ENCODE measurements at places on chromosomes 12 and 14.
A peak's percentile ranks its signal among the peaks of the same experiment; 100 is the strongest.

- no peak for DNase-seq
Measured at GRCh38 chr14:20748439-20748838, 2.8 kb downstream of the EDDM3A start.

DNA sequence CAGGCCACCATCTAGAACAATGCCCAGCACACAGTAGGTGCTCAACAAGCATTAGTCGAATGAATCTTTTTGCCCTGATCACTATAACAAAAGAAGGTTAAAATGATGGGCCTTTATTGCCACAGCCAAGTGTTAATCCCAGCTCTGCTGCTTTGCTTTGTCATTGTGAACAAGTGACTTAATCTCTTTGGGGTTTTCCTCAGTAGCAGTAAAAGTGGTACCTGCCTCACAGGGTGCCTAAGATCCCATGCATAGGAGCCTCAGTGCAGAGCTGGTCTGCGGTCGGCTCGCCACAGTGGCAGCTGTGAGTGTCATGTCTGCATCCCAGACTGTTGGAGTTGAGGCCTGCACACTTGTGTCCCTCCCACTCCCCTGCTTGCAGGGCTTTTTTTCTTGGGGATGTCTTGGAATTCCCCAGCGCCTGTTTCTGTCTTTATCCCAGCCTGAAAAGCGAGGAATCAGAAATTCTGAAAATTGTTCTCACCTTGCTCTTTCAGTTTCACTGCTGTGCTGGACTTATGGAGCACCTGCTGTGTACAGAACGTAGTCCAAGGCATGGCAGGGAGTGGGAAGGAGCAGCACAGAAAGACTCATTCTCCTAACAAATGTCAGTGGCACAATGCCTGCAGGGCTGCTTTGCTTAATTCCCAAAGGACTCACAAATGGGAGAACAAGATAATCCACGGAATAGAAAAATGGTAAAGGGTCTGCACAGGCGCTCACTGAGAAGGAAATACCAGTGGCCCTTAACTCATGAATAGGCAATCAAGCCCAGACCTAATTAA, 90.8 kb downstream of the EML1 start:
- DNase-seq: no peak

DNA sequence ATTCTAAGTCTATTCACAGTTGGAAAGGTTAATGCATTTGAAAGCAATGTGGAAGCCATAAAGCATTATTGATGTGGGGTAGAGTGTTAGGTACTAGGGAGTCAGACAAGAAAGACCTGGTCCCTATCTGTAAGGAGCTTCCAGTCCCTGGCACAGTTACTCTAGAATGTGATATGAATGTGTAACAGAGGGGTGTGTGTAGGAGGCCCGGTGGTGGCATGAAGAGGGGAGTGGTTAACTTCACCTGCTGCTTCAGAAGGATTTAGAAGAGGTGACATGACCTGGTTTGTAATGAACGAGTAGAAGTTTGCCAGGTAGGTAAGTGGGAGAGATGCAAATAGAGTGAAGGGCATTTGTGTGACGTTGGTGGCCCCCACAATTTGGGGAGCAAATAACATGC, 15.1 kb upstream of the GALNT6 start:
- no peak for DNase-seq

DNA sequence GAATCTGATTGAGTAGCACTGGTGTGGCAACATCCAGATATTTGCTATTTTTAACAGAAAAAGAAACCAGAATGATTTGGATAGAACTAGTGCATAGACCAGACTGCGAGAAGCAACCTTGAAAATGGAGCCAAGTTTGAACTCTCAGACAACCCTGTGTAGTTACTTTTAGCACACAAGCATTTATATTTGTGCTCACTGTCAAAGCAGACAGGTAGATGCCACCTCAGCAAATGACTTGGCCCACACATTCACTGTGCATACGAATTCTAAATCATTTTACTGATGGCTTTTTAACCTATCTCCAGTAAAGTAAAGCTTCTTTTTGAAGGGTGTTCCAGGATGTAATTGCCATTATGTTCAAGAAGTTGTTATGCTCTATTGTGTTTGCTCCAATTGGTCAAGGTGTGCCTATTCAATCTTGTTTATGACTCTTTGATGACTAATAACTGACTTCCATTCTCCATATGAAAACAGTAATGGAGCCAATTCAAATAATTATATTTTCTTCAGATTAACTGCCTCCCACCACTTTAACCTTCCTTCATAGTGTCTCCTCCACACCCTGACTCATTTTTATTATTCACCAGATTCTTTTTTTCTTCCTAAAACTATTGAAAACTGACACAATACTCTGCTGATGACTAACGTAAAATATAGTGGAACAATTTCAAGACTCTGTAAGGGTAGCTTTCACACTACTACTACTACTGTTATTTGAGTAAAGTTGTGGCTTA, 138.5 kb downstream of the CCER1 start:
- DNase-seq: no peak

- no peak for DNase-seq
Measured at GRCh38 chr14:90545966-90546751, 149.3 kb downstream of the CALM1 start.

- no peak for DNase-seq
Measured at GRCh38 chr14:89269404-89269803, 147.6 kb downstream of the FOXN3 start.

DNA sequence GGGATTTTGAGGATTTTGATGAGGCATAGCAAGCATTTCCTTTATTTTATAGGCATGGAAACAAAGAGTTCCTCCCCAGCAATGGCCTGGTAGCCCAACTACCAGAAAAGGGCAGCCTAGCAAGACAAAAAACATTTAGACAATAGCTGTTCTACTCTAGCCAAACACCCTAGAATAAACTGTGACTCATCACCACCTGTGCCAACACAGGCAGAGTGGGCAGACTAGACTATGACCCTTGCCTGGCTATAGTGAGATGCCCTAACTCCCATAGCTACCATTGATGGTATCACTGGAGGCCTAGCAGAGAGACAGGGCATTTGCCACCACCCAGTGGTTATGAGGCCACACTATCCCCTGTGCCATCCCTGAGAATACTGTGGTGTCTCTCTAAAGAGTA, 15.5 kb upstream of the CCER1 start:
- DNase-seq: no peak

DNA sequence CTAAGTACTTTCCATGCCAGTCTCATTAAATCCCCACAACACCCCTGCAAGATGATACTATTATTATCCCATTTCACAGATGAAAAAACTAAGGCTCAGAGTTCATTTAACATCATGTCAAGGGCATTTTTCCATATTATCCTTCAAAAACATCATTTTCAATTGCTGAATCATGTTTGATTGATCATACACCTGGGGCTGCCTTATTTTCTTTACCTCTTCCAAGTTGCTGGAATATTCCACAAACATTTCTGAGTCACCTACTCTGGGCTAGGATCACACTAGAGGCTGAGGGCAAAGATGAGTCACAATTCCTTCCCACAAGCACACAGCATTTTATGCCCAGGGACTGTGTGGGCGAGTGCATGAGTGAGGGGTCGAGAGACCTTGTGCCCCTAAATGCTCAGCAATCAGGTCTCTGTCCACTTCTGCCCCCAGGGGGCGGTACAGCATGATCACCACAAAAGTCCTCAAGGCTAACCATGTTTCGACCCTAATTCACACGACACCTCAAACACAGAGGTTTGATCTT, 14.1 kb upstream of the TMEM119 start:
- peak; percentile 50 for DNase-seq

DNA sequence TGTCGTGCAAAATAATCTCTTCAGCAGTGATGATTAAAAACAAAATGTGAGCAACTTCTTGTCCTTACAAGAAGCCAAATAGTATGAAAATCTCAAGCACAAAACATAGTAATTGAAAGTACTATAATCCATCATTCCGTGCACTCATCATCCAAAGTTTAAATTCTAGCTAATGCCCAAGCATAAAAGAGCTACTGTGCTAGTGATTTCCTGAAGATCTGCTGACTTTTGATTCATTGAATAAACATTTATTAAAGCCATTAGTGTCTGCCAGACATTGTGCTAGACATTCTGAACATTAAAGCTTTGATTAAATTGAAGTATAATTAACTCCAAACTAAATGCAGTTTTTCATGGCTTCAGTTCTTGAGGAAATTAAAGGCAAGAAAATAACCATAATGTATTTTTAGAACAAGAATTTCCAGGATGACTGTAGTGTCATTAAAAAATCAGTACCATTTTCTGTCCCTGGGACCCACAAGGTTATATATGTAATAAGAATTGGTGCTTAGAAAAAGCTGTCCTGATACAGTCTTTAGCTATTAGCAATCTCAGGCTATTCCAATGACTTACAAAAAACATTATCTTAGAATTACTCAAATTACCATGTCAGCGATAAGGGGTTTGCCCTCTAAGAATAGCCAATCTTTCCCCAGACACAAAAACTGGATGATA, 71.7 kb downstream of the CMAS start:
- DNase-seq: no peak

GRCh38 chr12:69886715-69887114, 61.7 kb downstream of the MYRFL start:
- DNase-seq: no peak

DNA sequence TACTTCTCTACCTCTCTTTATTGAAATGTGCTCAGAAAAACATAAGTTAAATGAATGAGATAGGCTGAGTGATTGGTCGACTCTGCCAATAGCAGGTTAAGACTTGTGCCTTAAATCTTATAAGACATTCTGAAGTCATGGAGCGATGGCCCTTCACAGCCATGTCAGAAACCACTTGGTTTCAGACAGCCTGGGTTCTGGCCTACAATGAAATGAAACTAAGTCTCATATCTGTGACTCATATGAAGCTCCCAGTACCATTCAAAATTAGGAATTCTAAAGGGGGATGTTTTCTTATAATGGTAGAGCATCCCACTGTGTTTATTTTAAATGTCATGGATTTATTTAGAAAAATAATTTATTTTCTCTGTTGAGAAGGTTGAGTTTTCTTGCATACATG, 42.6 kb downstream of the PLXNC1 start:
- no peak for DNase-seq

GRCh38 chr12:124190312-124191023, 104.4 kb upstream of the RFLNA start:
- DNase-seq: no peak

DNA sequence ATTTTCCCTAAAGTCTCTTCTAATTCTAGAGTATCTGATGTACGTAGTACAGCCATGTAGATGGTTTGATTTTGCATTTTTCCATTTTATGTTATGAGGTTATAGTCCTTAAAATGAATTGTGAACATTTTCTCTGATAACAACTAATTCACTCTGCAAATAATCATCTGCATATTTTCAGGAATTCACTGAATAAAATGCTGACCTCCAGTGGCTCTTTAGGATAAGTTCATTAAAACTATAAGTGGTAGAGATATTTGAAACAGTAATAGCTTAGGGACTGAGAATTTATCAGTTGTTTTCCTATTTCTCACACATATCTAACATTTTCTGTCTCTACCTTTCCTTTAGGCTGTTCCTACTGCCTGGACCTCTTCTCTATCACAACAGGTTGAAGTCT, 4.4 kb downstream of the MSRB3 start:
- no peak for DNase-seq

DNA sequence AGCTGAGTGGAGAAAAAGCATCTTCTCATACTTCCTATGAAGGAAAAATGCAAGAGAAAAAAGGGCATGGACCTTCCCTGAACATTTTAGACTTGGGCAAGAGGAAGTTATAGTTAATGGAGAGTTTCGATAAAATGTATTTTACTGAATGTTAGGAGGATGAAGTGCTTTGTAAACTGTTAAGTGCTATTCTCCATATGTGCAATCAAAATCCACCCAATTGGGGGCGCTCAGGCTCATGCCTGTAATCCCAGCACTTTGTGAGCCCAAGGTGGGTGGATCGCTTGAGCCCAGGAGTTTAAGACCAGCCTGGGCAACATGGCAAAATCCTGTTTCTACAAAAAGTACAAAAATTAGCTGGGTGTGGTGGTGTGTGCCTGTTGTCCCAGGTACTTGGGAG, 1.9 kb upstream of the CNPY2 start:
- DNase-seq: no peak

DNA sequence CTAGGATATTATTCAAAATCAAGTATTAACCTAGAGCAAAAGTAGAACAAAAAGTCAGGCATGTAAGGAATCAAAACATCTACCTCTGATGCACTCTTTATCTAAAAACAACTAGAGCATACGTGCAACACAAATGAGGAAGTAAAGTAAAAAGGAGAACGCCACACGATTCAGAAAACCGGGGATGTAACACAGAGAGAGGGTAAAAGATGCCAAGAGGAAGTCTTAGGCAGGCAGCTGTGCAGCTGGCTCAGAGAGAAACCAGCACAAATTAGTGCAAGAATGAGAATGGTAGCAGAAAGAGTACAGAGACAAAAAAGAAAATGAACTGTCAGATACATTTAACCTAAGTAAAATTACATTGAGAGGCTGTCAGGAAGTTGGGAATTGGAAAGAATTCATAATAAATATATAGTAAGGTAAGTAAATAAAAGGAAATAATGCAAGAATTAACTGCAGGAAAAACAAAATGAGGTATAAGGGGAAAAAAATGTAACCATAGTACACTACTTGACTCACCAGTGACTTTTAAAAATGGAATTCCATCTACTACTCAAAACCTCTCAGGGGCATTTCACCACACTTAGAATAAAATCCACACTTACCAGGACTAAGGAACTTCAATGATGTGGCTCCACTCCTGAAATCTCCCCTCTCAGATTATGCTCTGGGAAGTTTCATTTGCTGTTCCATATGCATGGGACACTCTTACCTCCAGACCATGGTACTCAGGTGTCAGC, 17.1 kb downstream of the BCAT1 start:
- DNase-seq: no peak

DNA sequence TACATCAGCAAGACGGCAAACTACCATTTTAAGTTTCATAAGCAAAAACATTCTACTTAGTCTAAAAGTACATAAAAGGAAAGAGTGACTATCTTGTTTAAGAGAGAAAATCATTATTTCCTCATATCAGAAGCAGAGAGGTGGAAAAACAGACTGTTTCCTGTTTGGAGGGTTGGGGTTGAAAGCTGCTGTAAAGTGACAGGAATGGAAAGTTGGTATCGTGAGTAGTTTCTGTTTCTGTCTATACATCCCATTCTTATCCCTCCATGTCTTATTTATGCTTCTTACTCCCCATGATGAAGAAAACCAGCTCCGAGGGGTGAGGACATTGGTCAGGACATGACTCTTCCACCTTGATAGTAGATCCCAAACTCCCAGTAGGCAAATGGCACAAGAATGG, 216.5 kb downstream of the EGLN3 start:
- DNase-seq: no peak

GRCh38 chr14:41446008-41446407, 160.7 kb upstream of the LRFN5 start:
- no peak for DNase-seq

- DNase-seq: no peak
Measured at GRCh38 chr12:39359645-39360044, 83.3 kb downstream of the KIF21A start.

DNA sequence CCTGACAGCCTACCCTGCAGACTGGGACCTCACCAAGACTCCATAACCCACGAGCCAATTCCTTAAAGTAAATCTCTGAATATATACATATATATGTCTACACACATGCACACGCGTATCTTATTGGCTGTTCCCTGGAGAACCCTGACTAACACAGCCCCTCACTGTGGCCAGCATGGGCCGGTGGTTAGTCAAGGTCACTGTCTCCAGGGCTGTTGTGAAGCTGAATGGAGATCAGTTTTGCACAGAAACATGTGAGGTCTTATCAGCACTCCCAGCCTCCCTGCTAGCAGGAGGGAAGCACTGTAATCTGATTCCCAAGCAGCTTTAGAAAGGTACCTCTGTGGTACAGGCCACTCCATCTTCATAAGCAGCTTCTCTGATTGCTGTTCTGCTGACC, 46.6 kb upstream of the PLEKHG6 start:
- DNase-seq: no peak

GRCh38 chr12:108063192-108063591, 65.9 kb upstream of the WSCD2 start:
- DNase-seq: no peak

- DNase-seq: no peak
Measured at GRCh38 chr14:35332517-35333263, 40.5 kb downstream of the PSMA6 start.

Data from activated CD4-positive, CD25-positive, alpha-beta regulatory T cell treated with anti-CD3 and anti-CD28 coated beads, Interleukin-2, amount 50 U/mL, for 72 hours (primary cell).